ENCODE measurements at places on chromosomes 1 and 21.

- no peak for DNase-seq
Observed at GRCh38 chr1:115466433-115466832, 128.4 kb upstream of the NGF start.

DNA sequence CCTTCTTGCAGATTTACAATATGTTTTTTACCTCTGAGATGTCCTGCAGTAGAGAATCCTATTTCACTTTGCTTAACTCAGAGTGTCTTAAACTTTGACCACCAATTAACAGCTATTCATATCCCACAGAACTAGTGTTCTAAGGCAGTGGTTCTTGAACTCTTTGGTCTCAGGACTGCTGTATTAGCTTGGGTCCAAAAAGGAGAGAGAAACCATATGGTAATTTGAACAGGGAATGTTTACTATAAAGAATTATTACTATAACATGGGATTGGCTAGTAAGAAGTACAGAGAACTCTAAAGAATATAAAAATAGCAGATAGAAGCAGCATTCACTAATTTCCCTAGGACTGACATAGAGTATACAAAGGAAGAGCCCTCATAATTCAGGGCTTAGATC is 31.6 kb downstream of the FAM177B start:
- DNase-seq = no peak

DNA sequence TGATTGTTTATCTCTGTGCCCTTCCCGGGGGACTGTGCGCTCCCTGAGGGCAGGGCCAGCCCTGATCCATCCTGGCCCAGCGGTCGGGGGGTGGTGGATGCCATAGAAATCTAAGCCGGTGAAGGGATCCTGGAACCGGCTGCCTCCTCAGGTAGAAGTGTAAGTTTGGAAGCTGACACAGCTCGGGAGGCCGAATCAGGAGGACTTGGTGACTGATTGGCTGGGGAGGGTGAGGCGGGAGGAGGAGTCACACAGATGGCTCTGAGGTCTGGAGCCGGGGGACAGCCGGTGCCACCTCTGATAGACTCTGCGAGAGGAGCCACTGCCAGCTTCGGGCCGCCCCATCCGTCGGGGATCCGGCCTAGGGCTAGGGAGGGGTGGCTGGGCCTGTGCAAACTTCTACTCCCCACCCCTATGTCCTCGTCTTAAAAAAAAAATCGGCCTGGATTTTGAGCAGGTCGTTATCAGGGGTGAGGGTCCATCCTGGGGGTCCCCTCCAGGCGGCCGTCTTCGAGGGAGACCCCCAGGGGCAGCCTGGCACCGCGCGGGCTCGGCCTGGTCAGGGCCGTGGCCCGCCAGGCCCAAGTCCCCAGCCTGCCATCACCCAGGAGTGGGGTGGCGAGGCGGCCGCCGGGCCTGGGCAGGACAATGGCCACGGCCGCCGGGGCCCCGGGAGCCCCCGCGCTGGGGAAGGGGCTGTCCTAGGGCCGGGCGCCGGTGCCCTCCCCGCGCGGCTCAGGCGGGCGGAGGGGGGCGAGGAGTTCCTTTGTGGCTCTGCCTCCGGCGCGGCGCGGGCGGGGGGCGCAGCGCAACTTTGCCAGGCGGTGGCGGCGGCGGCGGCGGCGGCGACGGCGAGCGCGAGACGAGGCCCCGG is 708 bp upstream of the ZNF362 start:
- DNase-seq = no peak

GRCh38 chr21:41769933-41770332 is 3.1 kb upstream of the RIPK4 start:
- no peak for DNase-seq

DNA sequence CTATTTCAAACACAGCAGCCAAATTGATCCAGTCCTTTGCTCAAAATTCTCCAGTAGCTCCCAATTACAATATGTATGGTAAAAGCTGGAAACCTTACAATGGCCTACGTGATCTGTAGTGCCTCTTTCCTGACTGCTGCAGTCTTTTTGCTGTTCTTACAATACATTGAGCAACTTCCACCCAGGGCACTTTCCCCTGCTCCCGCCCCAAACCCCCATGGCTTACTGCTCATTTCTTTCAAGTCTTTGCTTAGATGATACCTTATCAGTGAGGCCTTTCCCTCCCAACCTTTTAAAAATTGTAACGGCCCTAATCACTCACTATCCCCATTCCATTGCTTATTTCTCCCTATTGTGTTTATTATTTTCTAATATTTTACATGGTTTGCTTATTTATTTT is 43.9 kb upstream of the APOBEC4 start:
- no peak for DNase-seq

GRCh38 chr21:26391166-26391565 is 181.9 kb downstream of the CYYR1 start:
- no peak for DNase-seq

- DNase-seq = no peak
Observed at GRCh38 chr1:46708121-46708520, 10.8 kb downstream of the EFCAB14 start.

DNA sequence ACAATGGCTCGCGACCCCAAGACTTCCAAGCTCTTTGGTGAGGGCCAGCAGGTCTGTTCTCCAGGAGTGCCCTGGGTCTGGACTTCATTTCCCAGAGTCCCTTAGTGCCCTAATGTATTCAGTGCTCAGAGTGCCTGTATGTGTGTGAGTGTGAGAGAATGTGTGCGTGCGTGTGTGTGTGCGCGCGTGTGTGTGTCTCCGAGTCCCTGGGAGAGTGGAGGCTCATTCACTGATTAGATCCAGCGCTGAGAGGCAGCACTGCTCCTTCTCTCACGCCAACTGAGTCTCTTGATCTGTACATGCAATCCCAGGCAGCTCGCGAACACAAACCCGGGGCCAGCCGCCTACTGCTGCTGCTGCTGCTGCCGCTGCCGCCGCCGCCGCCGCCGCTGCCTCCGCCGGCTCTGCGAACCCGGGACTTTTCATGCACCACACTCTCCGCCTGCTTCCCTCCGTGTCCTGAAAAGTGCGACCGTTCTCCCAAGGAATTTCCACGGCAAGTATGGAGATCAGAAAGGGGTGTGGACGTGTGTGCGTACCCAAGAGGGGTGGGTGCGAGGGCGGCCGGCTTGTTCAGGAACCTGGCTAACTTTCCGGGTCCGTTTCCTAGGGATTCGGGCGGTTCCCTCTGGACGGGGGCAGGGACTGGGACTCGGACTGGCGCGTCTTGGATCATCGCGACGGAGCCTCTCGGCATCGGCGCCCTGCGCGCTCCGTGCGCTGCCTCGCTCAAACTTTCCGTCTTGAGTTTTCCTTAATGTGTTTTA is at the start of gene RNF220:
Gene RNF220 (plus strand): TSS at position 225 of the 767 bp plus-strand sequence.
- no peak for DNase-seq

DNA sequence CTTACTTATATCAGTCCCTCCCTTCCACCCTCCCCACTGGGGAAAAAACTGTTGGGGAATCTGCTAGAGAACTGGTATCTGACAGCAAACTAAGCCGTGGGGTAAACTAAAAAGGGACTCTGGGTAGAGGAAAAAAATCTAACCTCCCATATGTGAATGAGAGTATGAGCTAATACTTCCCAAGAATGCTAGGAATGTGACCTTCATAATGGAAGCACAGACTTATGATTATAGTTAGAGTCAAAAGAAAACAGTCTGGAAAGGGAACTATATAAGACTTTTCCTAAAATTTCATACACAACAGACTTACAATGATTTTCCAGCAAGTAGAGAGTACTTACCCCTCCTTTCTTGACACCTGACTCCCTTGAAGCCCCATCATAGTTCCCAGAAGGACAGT is 23.0 kb upstream of the RBBP5 start:
- no peak for DNase-seq

DNA sequence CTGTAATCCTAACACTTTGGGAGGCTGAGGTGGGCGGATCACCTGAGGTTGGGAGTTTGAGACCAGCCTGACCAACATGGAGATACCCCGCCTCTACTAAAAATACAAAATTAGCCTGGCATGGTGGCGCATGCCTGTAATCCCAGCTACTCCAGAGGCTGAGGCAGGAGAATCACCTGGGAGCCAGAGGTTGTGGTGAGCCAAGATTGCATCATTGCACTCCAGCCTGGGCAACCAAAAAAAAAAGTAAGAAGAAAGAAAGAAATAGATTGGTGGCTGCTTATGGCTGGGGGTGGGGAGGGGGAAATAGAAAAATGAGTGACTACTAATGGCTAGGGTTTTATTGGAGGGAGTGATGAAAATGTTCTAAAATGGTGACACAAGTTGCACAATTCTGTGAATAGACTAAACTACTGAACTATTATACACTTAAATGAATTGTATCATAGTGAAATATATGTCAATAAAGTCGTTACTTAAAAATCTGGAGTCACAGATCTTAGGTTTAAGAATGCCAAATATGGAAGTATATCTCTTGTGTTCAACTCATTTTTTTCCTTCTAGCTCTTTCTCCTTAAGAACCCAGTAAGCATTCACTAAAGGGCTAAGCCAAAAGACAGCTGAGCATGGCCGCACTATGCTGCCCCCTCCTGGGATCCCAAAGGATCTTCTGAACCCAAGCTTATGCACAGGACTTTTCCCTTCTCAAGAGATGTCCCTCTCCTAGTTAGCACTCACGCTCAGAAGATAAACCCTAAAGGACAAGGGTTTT is 3.2 kb upstream of the NPL start:
- no peak for DNase-seq

- DNase-seq = no peak
Observed at GRCh38 chr1:205777994-205778393, 2.7 kb upstream of the RAB29 start.

- no peak for DNase-seq
Observed at GRCh38 chr1:222290866-222291265, 257.0 kb downstream of the HHIPL2 start.

DNA sequence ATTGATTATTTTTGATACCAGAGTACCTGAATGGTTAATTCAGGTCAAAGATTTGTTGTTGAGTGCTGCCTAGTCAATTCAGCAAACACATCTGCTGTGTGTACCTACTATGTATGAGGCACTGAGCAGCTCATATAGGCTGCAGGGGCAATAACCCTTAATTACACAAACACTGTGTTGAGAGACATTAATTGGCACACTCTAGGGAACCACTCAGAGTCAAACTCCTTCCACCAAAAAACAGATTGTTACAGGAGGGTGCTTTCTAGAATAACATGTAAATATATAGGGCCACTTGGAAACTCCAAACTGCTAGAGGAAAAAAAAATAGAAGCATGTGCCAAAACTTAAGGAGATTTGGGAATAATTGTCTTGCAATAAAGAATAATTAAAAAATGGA is 31.3 kb downstream of the UBE2U start:
- DNase-seq = no peak

GRCh38 chr1:25062621-25063255 is 132.7 kb upstream of the RUNX3 start:
- DNase-seq = no peak

DNA sequence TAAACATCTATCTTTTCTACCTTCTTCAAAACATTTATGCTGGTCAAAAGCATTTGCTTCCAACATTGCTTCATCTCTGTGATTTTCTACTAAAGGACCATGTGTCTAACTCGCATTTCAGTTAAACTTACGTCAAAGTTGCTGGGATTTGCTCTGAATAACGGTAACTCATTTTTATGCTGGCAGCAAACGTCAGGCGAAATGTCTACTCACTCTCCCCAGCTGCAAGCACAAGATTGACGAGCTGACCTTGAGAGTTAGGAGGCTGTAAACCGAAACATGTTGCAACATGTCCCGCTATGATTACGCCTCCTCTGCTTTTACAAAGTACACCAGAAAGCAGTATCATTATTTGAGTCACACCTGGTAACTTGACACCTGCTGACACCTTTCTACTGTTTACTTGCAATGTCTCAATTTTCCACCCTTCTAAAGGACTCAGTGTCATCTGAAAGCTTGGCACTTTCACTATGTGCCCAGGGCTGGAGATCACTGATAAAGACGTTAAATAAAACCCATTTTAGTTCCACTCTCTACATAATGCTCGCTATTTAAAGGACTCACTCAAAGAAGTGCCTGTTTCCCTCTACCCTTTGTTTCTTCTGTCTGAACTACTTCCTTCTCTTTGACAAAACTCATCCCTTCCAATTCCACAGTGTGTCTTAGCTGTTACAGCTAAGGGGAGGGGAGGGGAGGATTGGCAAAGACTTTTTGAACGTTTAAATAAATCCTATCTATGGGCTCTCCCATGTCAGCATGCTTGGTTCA is 111.9 kb downstream of the PTPN14 start:
- no peak for DNase-seq

DNA sequence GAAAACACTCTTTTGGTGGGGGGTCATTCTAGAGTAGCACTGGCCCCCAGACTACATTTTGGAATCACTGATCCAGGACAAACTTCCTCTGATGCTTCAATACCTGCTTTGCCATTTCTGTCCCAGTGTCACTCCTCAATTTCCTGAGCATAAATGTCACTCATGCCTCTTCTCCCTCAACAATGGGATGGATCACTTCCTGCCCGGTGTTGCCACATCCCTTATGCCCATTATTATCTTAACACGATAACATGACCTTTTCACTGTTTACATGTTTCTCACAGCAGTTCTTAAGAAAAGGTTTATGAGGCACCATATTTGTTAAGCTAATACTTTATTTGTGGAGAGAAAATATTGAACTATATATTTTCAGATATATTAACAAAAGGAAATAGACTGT is 3.9 kb upstream of the ITLN1 start:
- DNase-seq = no peak

DNA sequence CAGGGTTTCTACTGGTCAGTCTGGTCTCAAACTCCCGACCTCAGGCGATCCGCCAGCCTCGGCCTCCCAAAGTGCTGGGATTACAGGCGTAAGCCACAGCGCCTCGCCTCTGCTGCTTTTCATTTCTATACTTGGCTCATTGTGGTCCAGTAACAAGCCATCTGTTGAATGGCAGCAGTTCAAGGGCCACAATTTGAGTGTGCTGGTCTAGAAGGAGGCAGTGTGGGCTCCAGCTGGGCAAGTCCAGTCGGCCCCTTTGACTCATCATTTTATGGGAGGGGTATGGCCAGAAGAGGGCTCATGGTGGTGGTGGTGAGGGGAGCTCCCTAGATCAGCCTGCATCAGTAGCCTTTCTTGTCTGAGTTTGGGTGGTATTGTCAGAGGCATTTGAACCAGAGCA is 33.2 kb downstream of the ATP8B2 start:
- no peak for DNase-seq

- DNase-seq = no peak
Observed at GRCh38 chr1:200491103-200491502, 81.3 kb upstream of the ZNF281 start.

DNA sequence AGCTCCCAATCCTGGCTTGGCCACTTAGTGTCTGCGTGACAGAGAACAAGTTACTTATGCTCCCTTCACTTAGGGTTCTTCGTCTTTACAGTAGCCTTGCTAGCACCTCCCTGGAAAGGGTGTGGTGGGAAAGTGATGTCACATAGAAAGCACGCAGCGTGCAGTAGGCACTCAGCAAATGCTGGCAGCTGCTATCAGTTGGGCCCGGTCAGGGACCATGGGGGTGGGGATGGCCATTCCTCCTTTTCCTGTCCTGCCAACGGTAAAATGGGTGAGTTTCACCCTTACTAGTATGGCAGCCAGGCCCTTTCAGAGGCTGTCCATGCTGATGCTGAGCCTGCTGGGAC is 6.2 kb upstream of the KCNA10 start:
- DNase-seq = no peak

DNA sequence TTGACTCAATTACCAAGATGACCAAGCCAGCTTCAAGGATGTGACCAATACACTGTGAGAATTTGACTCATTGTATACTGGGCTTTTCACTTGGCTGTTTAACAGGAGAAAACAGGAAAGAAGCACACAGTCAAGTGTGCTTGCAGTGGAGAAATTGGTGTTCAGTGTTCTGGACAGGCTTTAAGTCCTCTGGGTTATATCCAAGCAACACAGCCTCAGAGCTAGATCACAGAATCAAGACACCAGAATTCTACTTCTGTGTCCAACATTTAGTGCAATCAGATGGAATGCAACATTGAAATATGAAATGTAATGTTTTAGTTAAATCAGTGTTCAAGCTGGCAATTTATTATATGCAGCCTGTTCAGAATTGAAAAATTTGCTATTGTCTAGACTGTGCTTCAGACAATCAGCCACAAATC is 694.4 kb downstream of the LTN1 start:
- no peak for DNase-seq

Measured in stimulated activated CD8-positive, alpha-beta memory T cell treated with anti-CD3 and anti-CD28 coated beads, Interleukin-4, amount 100 ng/mL, for 1 hour (primary cell).